ENCODE measurements at places on chromosomes 4 and X.

DNA sequence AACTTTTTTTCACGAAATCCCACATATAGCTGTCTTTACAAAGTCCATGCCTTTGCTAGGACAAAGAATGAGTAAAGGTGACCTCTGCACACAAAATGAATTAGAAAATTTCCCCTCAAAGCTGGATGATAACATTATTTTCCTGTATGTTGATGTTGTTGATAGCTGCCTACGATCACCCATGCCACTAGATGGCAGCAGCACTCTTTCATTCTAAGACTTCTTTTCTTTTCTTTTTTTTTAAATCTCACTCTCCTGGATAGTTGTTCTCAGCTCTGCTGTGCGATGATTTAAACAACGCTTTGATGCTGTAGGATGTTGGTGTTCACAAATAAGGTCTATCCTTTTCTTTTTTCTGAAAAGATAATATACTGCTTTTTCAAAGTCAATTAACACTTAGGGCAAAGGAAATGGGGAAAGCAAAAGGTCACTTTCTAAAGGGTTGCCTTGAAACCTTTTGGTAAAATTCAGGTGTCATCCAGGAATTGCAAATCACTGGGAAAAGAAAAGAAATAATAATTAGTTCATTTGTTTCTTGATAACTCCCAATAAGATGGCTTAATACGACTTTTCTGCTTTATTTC lies 266.8 kb downstream of the C4orf33 start:
- DNase-seq = peak; percentile 60

GRCh38 chrX:69256291-69256565 lies 91.0 kb upstream of the PJA1 start:
- DNase-seq = no peak

- no peak for DNase-seq
These were observed 4.4 kb upstream of the FAT1 start for GRCh38 chr4:186727977-186728519.

DNA sequence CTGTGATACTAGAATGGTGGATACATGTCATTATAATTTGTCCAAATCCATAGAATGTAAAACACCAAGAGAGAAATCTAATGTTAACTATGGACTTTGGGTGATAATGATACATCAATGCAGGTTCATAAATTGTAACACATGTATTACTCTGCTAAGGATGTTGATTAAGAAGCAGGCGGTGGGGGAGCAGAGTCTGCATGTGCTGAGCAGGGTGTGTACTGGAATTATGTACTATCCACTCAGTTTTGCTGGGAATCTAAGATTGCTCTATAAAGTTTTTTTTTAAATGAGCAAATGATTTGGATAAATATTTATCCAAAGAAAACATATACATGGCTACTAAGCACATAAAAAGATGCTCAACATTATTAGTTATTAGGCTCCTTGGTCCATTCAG lies 15.0 kb upstream of the MANBA start:
- DNase-seq = no peak

Data from femur (tissue), 1 donor.